Aorta (tissue), 5 donors: ENCODE measurements at places on chromosomes 7 and 10. TPM values are rescaled to one million over a fixed set of nuclear protein-coding genes. Genes with fewer than 3 reads are reported as not detected.

- DNase-seq, result peak; percentile 81
These were observed 128.6 kb downstream of the OAT start for GRCh38 chr10:124289851-124290795.

GRCh38 chr7:47553309-47553708 lies 28.6 kb downstream of the TNS3 start:
- no peak for DNase-seq

GRCh38 chr10:62021128-62021665 lies 119.7 kb downstream of the ARID5B start:
- no peak for DNase-seq

DNA sequence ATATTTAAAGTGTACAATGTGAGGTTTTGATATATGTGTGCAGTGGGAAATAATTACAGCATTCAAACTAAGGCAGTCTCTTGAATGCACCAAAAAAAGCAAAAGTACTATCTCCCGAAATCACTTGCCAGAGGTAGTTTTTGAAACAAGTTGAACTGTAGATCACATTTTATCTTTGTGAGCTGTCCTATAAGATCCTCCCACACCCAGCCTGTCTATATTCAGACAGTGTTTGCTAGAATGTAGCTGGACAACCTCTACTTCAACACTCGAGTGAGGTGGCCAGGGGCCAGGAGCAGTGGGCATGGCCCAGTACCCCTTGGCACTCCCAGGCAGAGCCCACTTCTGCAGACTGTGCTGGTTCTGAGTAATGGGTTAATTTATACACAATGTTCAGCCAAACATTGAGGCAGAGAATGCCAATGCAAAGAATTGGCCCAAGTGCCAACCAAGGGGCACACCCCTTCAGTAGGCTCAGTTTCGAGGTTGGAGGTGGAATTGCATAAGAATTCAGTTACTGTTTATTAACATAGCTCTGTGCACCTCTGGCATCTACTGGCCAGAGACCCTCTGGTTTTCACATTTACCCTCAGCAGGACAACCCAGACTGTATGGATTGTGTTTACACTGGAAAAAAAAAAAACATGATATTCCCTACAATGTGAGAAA lies 70.5 kb downstream of the AHR start:
- DNase-seq, result no peak

DNA sequence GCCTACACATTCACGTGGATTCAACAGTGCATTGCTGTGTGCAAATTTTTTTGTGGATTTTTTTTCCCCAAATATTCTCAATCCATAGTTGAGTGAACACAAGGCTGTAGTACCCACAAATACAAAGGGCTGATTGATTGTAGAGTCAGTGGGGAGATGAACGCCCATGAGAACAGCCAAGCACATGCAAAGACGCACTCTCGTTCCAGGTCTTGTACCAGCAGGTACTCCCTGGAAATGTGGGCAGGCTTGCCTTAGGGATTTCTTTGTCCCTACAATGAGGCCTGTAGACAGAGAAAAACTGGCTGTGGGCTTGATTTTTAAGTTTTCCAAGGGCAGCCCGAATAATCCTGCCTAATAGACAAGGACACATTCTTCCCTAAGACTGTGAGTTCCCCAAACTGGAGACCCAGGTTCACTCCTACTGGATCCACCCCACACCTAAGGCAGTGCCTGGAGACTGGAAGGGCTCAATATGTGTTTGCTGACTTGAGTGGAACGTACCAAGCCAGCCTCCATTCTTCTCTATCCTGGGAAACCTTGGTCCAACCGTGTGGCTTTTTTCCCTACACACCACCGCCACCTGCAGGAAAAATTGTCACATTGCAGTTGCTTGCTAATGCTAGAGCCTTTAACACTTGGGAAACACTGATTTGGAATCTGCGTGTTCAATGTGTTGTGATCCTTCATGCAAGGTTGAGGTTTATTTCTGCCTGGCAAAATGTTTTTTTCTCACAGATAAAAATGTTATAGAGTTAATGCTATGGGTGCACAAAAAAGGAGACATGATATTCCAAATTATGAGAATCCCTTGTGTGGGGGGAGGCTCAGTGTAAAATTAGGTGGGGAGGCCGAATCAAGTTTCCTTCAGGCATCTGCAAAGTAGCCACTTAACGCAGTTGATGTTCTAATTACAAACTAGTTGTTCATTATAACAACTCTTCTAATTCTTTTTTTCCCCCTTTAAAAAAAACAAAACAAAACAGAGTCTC lies 49.3 kb downstream of the PPP1R17 start:
- DNase-seq, result no peak

DNA sequence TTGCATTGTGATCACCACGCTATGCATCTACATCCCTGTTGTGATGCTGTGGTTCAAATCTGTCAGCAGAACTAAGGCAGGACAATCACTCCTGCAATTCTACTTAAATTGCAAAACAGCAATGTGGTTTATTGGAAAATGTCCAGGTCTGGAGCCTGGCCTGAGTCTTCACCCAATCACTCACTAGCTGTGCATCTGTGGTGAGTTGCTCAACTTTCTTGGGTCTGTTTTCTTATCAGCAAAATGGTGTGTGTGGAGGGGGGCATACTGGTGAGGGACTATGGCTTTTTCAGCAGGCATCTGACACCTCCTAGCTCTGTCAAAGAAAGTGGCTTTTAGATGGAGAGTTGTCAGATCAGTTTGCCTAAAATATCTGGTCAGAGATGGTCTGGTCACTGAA lies 108.3 kb upstream of the FEZF1 start:
- DNase-seq, result no peak

- no peak for DNase-seq
These were observed 71.3 kb upstream of the ARMC3 start for GRCh38 chr10:22856444-22857074.

DNA sequence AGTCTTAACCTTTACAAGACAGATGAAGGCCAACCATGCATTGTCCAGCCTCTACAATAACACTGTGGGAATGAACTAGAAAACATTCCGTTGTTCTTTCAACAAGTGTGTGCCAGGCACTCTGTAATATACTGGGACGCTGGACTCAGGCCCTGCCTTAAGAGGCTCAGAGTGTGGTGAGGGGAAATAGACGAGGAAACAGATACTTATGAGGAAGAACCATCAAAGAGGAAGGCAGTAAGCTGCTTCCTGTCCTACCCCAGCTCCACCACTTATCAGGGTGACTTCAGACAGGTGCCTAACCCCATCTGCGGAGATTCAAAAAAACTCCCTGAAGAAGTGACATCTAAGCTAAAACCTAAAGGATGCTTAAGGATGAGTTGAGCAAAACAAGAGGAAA lies 8.9 kb upstream of the TRIM8 start:
- DNase-seq, result peak; percentile 24

GRCh38 chr7:110637252-110637651 lies 453.7 kb upstream of the LRRN3 start:
- DNase-seq, result no peak

DNA sequence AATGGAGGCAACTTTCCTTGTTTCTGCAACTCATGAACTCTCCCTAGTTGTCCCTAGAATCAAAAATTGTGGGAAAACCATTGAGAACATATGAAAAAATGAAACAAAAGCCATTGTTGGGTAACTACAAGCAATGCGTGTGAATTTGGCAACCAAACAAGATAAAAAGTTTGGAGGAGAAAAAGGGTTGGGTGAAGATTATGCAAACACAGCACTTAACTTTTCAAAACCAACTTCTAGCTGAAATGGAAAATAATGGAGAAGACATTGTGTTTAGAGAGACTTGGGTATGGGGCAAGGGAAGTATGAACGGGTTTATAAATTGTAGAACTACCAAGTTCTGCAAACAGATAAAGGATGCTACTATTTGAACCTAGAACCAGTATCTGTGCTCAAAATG lies 89.0 kb upstream of the SVIL start:
- DNase-seq, result no peak

GRCh38 chr7:148334441-148334956 lies 256.1 kb upstream of the C7orf33 start:
- no peak for DNase-seq

DNA sequence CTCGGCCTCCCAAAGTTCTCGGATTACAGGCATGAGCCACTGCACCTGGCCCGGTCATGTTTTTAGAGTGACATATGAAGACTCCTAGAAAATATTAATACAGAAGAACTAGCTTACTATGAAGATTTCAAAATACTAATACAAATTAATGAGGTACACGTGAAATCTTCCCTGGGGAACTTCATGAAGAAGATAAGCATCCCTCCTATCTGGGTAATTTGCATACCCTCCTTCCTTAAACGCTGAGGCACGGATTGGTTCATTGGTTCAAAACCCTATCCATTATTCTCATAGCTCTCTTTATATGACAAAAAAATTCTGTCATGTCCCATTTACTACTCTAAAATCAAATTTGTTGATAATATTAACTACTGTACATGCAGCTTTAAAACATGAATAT lies 224.8 kb upstream of the KLF14 start:
- no peak for DNase-seq

- no peak for DNase-seq
These were observed 9.9 kb upstream of the ACSL5 start for GRCh38 chr10:112363696-112364688.

DNA sequence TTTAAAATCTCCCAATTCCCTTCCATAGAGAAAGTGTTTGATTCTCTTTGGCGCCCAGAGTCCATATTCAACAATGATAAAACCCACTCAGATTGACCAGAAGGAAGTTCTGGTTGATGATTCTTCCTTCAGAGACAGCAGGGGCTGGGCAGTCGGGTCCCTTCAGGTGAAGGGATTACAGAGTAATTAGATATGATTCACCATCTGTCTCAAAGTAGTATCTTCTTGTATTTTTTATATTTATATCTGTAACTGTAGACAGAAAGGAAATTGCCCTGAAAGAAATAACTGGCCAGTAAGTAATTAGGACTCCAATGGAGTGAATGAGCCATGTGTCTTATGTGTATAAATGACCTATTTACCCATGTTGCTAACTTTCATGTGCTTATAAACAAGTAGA lies 156.0 kb downstream of the PLCE1 start:
- no peak for DNase-seq

DNA sequence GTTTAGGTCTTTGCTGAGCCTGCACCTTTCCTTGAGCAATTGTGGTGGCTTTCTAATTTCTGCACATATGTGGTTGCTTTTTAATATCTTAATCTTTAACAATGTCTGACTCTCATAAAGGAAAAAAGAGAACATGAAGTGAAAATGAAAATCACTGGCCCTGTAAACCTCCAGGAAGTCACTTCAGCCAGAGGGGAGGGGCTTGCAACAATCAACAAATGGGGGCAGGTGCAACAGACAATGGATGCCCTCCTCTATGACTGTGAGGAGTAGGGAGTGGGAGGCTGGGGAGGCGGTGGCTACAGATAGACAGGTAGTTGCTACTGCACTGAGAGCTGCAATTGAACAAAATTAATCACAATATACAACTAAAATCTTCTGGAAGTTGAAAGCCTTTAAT lies 1377.4 kb downstream of the XPNPEP1 start:
- no peak for DNase-seq

DNA sequence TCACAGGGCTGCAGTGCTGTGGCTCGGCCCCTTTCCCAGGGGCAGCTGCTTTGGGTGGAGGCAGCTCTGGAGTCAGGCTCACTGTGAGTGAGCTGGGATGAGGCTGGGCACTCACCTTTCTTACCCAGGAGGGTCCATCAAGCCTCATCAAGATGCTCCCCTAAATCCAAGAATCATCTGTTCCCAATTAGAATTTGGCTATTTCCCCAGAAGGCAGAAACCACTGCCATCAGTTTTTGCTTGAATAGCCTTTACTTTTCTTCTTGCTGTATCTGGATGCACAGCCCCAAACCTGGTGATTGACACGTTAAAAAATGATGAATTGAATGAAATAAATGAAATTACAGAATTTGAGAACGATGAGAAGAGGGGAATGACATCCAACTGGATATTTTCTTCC lies 74.3 kb upstream of the LYZL1 start:
- DNase-seq, result no peak

DNA sequence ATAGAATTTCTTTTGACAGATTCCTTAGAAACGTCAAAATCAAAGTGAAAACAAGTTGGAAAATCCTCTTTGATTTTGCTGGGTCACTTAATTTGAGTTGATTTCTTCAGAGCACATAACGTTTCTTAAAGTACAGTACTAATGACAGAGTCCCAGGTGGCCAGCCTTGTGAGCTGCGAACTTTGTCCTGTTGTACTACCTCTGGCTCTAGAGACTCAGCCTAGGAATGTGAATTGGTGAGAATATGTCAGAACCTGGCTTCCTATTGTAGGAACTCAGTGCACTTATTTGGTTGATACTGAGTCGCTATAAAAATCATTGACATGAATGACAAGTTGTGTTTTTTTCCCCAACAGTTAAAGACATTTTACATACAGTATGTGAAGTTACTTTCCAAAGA lies 20.2 kb downstream of the SDK1 start:
- no peak for DNase-seq

DNA sequence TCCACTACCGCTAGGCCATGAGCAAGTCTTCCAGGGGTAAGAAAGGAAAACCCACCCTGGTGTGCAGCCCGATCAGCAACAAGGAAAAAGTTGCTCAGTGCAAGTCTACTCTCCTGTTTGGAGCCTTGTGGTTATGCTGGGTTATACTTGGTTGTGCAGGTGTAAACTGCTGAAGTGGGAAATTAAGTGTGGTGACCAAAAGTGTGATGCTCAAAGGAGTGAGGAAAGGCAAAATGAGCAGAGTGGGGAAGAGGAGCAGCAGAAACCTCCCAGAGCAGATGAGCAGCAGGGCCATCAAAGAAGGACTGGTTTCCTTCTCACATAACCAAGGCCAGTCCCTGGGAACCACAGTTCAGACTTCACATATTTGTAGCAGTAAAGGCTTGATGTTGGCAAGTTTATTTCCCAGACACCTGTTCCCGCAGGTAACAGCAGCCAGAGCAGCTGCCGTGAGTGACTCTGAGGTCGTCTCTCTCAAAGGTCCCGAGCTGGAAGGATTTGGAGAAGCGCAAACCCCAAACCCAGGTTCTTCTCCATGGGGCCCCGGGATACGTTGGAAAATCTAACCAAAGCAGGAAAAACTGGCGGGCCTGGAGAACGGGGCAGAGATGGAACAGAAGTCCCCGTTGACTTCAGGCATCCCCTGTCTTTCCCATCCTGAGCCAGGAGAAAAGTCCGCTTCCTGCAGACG lies 607 bp upstream of the SMO start:
- peak; percentile 74 for DNase-seq

GRCh38 chr10:12409613-12410012 lies 60.3 kb downstream of the CAMK1D start:
- no peak for DNase-seq

- peak; percentile 80 for DNase-seq
These were observed 205.8 kb upstream of the FRMD4A start for GRCh38 chr10:14536241-14537213.

FFAR4 gene
- 0.12 TPM for total RNA-seq

CALCR gene
- not detected for total RNA-seq

GOLGA7B gene
- 0.45 TPM for total RNA-seq

APBB1IP gene
- 18.5 TPM for total RNA-seq

ZNF503 gene
- total RNA-seq, result 15.7 TPM

TMEM254 gene
- 8.1 TPM for total RNA-seq

AQP1 gene
- 680 TPM for total RNA-seq

RPEL1 gene
- total RNA-seq, result not detected

PLEKHS1 gene
- total RNA-seq, result 0.29 TPM

CPED1 gene
- total RNA-seq, result 201 TPM
